Mammary epithelial cell (primary cell): ENCODE measurements at places on chromosomes 4 and X. TPM values are rescaled to one million over a fixed set of nuclear protein-coding genes. Genes with fewer than 3 reads are reported as not detected.

DNA sequence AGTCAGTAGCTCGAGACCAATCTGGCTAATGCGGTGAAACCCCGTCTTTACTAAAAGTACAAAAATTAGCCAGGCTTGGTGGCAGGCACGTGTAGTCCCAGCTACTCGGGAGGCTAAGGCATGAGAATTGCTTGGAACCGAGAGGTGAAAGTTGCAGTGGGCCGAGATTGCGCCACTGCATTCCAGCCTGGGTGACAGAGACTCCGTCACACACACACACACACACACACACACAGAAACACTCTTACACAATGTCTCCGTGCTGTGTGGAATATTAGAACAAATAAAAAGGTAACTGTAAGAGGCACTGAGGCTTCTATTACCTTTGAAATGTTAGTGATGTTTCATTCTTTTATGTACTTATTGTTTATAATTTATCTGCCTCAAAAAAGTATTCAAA lies 326.6 kb downstream of the GPAT3 start:
- DNase-seq: no peak

GRCh38 chr4:2419814-2420213 lies 1.1 kb downstream of the CFAP99 start:
- DNase-seq: no peak

DNA sequence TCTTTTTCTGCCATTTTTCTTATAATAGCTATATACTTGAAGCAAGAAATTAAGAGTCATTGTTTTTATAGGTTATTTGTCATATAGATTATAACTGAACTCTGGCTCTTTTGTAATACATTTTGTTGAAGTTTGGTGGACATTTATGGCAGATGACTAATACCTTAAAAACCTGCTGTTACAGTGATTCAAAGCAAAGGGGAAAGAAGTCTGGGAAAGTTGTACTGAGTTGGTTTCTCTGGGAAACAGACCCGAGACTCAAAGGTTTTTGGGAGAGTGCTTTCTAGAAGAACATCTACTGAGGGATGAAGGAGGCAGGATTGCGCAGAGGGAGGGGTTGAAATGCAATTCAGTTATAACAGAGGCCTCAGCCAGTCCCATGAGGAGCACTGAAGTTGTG lies 35.9 kb downstream of the NAP1L5 start:
- peak; percentile 81 for DNase-seq

DNA sequence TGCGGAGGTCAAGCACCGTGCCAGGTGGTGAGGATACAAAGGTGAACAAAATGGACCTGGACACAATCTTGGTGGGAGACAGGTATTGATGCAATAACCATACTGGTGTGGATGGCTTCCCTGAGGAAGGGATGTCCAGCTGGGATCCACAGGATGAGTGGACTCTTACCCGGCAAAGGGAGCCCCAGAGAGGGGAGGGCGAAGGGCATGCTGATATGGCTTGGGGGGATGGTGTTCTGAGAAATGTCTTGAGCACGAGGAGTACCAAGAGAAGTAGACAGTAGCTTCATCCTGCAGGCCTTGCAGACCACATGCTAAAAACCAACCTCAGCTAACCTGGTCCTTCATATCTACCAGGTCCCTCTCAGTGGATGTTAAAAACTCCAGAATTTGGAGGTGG lies 220.8 kb downstream of the NWD2 start:
- no peak for DNase-seq

GRCh38 chrX:30965767-30966166 lies 76.7 kb upstream of the TAB3 start:
- DNase-seq: no peak

GRCh38 chr4:6192245-6192644 lies 8.1 kb downstream of the JAKMIP1 start:
- DNase-seq: no peak

- no peak for DNase-seq
Measured at GRCh38 chrX:470686-471085, 84.0 kb upstream of the PPP2R3B start.

GRCh38 chr4:86921608-86922252 lies 13.1 kb upstream of the AFF1 start:
- DNase-seq: peak; percentile 68

DNA sequence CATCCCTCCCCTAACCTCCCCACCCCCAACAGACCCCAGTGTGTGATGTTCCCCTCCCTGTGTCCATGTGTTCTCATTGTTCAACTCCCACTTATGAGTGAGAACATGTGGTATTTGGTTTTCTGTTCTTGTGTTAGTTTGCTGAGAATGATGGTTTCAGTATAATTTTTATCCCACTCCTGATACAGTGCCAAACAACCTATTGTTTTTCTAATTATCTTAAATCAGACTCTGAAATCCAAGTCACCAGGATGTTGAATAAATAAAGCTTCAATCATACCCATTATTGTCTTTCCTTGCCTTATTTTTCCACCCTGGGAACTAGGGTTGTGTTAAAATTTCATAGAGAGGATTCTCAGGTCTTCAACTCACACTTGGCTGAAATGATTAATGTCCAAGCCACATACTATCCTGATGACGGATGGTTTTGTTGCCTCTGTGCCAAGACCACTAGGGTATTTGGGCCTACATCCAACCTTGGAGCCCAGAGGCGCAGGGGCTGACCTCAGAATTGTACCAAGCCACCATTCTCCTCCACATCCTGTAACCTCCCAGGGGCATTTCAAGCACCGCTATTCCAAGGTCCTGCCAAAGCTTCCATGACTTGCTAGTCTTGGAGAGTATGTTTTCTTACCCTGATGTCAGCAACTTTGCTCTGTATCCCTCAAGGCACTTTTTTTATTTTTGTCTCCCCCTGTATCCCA lies 332.4 kb downstream of the ARHGAP24 start:
- peak; percentile 15 for DNase-seq

DNA sequence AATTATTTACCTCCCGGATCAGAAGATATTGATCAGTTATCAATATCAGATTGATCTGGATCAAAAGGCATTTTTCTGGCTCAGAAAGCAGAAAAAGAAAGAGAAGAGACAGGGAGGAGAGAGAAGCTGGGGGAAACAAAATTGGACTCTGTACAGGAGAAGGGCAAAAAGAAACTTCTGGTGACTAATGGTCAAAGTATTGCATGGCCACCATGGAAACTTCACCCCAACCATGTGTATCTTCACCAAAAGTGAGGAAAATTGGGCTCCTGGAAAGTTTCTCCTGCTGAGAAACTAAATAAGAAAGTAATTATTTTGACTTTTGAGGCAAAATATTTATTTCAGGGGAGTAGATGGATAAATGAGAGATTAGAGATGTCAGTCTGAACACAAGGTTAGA lies 33.9 kb downstream of the RNF150 start:
- DNase-seq: no peak

DNA sequence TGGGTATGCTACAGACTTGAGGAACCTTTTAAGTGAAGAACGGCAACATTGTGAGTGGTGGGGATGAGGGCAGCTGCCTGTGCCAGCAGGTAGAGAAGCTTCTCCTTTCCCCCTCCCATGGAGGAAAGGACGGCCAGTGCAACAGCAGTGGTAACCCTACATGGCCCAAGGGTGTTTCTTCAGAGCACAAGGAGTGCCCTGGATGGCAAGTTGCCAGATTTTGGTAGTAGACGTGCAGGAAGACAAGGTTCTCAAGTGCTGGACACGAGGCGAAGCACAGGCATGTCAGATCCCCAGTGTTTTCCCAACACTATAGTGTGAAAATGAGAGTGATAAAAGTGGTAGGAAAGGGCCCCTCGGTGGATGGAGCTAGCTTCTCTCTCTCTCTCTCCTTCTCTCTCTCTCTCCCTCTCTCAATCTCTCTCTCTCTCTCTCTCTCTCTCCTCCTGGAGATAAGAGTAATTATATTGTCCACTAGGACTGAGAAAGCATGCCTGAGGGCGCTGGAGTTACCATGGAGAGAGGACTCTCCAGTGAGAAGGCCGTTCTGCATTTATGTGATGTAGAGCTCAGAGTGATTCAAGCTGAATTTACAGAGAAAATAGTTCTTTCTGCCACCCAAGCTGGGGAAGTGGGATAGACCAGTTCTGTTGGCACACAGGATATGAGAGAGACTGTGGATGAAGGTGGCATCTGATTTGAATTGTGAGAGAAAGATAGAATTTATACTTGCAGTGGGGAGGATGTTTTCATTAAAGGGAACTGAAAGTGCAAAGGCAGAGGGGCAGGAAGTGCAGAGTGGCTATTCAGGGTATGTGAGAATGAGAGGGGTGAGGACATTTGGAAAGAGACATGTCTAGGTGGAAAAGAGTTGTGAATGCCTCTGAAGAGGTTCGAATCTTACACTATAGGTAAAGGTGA lies 25.7 kb upstream of the TRPC3 start:
- no peak for DNase-seq

DNA sequence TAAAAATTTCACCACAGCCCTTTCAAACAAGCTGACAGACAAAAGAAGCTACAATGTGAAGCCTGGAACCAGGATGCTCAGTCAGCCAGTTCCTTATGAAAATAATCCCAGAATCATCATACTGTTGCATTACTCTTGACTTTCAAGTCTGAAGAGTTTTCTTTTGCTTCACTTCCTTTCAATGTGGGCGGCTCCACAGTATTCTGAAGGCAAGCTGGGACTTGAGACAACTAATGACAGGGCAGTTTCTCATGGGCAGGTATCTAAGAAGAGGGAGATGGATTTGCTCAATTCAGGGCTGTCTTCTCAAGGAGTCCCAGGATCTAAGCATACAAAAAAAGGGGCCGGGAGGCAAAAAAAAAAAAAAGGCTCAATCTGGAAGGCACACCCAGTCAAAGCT lies 173.4 kb downstream of the PAPSS1 start:
- DNase-seq: peak; percentile 89

DNA sequence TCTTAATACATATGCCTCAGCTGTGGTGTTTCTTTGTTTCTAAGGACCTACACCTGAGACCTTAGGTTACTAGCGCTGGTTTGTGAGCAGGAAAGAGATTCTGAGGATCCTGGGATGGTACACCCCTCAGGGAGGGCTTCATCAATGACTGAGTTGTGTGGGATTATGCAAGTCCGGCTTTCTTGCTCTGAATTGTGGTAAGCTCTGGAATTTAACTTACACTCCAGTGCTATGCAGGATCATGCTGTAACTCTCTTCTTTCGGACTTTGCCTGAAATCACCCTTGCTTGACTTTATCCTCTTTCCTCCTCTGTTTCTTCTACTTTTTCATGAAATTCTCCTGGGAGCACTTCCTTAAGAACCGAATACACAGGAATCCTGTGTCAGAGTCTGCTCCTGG lies 431.5 kb upstream of the BOD1L1 start:
- peak; percentile 23 for DNase-seq

GRCh38 chr4:3871881-3872833 lies 106.0 kb downstream of the ADRA2C start:
- no peak for DNase-seq

DNA sequence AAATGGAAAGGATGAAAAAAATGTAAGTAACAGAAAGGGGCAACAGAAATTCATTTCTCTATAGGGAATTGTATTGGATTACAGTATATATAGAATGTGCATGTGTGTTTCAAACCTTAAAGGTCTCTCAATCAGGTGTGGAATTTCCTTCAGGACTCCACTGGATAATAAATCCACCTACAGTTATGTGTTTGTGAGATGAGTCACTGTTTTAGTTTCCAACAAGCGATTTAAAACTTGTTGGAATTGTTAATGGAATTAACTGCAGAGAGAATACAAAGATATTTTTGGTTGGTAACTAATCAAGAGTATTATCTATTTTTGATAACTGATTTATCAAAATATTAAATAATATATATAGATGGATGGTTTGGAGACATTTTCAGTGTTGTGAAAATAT lies 32.8 kb downstream of the CEP44 start:
- DNase-seq: peak; percentile 43

- DNase-seq: no peak
Measured at GRCh38 chr4:174317531-174317930, 33.8 kb downstream of the CEP44 start.

GRCh38 chr4:122038896-122039295 lies 87.0 kb upstream of the TRPC3 start:
- DNase-seq: no peak

- DNase-seq: peak; percentile 6
Measured at GRCh38 chr4:5052726-5053425, 1.6 kb downstream of the STK32B start.

GRCh38 chr4:1328267-1329155 lies 18.5 kb upstream of the UVSSA start:
- DNase-seq: no peak

DNA sequence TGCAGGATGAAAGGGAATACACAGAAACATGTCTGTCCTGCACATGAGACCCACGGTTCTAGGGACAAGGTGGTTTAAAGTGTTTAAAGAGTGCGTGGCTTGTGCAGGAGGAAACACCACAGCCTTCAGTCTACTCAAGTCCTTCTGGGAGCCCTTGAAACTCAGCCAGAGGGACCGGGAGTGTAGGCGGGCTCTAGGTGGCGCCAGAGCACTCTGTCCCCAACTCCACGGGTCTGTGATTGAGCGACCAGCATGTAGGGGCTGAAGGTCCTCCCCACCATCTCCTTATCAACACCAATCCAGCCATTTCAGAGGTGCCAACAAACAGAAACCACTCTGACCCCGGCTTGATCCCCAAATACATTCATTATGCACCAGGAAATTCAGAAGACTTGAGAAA lies 82.0 kb upstream of the CLDN34 start:
- DNase-seq: no peak

GRCh38 chr4:124694306-124694705 lies 18.2 kb downstream of the ANKRD50 start:
- DNase-seq: no peak

GRCh38 chr4:88728146-88728545 lies 30.5 kb upstream of the NAP1L5 start:
- DNase-seq: no peak

GRCh38 chrX:437661-438390 lies 51.1 kb upstream of the PPP2R3B start:
- peak; percentile 45 for DNase-seq

The TMEM31 gene
- polyA plus RNA-seq: not detected

The GUF1 gene
- polyA plus RNA-seq: 11.2 TPM

The MAGEA10 gene
- not detected for polyA plus RNA-seq

The TRIM75 gene
- polyA plus RNA-seq: not detected

The CXorf49 gene
- polyA plus RNA-seq: not detected

The VSIG1 gene
- 1.6 TPM for polyA plus RNA-seq

The WAS gene
- polyA plus RNA-seq: 0.03 TPM

The ABRAXAS1 gene
- polyA plus RNA-seq: 2.5 TPM

The LYAR gene
- 16.1 TPM for polyA plus RNA-seq

The PPP1R3F gene
- 0.59 TPM for polyA plus RNA-seq

The LCORL gene
- polyA plus RNA-seq: 1.8 TPM

The CSAG3 gene
- not detected for polyA plus RNA-seq

The CHRDL1 gene
- 0.07 TPM for polyA plus RNA-seq

The MAGEA11 gene
- not detected for polyA plus RNA-seq

The TMPRSS11D gene
- polyA plus RNA-seq: 0.02 TPM

The MGAT4D gene
- not detected for polyA plus RNA-seq

The BTC gene
- polyA plus RNA-seq: 0.42 TPM

The TNIP3 gene
- 0.06 TPM for polyA plus RNA-seq

The UBA1 gene
- 359 TPM for polyA plus RNA-seq

The ZNF185 gene
- polyA plus RNA-seq: 30.2 TPM

The STIM2 gene
- polyA plus RNA-seq: 28.3 TPM

The SLC38A5 gene
- 2.1 TPM for polyA plus RNA-seq

The PHKA2 gene
- 14.0 TPM for polyA plus RNA-seq

The AKAP4 gene
- polyA plus RNA-seq: not detected

The SLC7A11 gene
- 18.7 TPM for polyA plus RNA-seq
